NCI-H2081 treated with DMSO at 0.1 percent for 48 hours (cell line): ENCODE measurements at places on chromosomes 4 and X.

DNA sequence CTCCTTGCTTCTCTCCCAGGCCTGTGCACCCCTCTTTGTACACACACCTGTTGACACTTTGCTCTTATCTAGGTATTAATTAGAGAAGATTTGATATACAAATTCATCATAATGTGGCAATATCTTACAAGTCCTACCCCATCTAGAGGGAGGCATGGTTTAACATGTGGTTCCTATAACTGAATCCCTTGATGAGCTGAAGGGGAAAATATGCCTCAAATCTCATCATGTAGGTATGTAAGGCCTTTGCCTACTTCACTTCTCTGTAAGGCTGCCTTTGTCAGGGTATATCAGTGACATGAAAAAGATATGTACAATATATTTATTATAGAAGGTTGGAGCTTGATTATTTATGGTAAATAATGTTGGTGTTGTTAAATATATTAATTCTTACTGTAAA is 31.9 kb downstream of the HTR2C start:
- no peak for DNase-seq

- DNase-seq: no peak
Observed at GRCh38 chr4:153773236-153773690, 13.4 kb upstream of the RNF175 start.

GRCh38 chr4:76200771-76201231 is 12.8 kb downstream of the SCARB2 start:
- DNase-seq: no peak

DNA sequence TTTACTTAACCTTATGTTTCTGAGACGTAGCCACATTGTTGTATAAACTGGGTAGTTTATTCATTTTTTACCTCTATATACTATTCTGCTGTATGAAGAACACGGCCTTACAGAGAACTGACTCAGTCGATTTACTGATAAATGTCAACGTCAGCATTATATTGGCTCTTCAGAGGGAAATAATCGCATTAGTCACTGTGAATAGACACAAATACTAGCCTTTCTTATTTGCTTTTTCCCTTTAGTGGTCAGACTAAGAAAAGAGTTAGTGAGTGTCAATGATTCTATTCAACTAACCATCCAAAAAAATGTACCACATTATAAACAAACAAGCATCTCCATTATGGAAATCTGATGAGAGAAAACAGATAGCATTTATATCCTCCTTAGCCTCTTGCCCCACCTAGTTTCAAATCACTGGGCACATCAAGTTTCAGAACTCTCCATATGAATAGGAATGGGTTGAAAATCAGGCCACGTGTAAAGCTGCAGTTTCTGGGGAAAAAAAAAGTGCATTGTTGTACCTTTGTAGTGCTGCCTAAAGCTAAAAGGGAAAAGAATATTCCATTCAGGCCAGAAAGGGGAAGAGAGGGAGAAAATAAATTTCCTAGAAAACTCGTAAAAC is 146.7 kb upstream of the VCX3A start:
- DNase-seq: no peak

GRCh38 chr4:165839615-165840333 is 33.3 kb upstream of the TLL1 start:
- no peak for DNase-seq

GRCh38 chr4:37400241-37400881 is 155.8 kb downstream of the NWD2 start:
- no peak for DNase-seq

GRCh38 chr4:38084877-38085711 is 124.9 kb downstream of the PTTG2 start:
- DNase-seq: no peak

DNA sequence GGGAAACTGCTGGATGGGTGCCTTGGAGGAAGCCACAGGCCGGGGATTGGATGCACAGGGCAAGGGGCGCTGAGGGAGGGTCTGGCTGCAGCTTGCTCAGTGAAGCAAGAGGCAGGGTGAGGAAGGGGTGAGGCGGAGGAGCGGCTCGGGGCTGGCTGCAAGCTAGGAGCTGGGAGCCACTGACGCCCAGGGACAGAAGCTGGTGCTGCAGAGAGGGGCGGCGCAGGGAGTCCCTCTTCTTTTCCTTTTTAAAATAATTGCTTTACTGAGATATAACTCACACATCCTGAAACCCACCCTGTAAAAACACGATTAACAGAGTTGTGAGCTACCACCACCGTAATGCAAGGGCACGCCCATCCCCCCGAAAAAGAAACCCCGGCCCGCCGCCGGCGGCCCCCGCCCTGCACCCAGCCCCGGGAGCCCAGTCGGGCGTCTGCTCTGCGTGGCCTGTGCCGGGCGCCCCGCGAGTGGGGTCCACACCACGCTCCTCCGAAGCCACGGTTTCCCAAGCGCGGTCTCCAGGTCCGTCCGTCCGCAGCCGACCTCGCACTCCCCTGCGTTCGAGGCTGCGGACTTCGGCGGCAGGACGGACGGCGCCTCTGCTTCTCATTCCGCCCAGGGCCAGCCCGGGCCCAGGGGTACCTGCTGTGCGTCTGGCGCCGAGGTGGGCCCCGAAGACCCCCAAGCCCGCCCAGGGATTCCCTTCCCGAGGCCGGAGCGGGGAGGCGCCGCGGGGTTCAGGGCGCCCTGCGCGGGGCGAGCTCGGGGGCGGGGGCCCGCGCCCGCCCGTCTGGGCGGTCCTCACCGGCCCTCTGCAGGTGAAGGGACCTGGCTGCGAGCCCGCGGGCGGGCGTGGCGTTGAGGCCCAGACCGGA is 866 bp upstream of the UVSSA start:
- no peak for DNase-seq

GRCh38 chrX:24334461-24334860 is 20.6 kb upstream of the SUPT20HL2 start:
- no peak for DNase-seq

DNA sequence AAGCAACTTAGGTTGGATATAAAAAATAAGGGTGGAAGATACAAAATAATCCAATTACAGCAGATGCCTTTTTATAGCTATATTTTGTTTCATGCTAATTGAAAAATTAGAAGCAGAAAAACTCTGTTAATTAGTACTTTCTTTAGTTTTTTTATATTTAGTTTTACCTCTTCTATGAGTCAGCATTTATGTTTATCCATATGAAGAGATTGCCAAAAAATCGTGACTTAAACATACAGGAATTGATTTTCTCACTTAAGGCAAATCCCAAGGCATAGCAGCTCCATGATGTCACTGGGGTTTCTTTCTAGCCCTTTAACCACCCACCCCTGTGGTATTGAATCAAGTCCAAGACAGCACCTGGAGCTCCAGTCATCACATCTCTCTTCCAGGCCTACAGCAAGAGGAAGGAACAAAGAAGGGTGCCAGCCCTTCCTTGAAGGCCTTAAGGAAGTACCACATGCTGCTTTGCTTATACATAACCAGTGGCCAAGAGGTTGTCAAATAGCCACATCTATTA is 365.8 kb upstream of the TENM3 start:
- no peak for DNase-seq

DNA sequence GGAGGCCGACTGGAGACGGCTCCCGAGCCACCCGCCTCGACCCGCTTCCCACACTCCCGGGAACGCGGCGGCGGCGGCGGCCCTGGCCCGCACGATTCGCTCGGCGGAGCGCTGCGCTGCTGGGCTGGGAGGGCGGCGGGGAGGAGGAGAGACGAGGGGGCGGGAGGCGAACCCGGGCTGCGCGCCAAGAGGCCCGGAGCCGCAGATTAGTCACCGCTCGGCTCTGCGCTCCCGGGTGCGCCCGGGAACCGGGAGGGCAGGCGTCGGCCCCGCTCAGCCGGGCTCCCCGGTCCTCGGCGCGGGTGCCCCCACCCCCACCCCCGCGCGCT is 11.2 kb upstream of the BCOR start:
- no peak for DNase-seq

DNA sequence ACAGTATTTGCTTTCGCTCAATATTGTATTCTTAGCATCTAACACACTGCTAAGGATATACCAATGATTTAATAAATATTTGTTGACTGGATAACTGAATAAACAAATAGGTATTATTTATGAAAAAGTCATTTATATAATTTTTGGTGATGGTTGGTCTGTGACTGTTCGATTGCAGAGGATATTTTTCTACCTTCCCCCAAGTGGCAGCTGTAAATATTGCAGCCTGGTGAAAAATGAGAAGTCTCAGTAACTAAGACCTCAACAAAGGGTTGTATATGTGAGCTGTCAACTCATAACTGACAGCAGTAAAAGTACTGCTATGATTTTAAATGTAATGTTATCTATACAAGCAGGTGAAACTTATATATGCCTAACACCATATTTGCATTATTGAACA is 36.0 kb downstream of the HTR2C start:
- DNase-seq: no peak

- DNase-seq: no peak
Observed at GRCh38 chrX:39765327-39765726, 332.4 kb downstream of the BCOR start.

DNA sequence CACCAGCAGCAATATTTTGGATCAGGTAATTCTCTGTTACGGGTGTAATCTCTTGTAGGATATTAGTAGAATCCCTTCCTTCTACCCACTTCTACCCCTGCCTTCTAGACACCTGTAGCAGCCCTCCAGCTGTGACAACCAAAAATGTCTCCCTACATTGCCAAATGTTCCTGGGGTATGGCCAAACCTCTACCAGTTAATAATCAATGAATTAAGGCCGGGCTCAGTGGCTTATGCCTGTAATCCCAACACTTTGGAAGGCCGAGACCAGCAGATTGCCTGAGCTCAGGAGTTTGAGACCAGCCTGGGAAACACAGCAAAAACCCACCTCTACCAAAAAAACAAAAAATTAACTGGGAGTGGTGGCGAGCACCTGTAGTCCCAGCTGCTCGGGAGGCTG is 9.9 kb downstream of the MAML3 start:
- no peak for DNase-seq

DNA sequence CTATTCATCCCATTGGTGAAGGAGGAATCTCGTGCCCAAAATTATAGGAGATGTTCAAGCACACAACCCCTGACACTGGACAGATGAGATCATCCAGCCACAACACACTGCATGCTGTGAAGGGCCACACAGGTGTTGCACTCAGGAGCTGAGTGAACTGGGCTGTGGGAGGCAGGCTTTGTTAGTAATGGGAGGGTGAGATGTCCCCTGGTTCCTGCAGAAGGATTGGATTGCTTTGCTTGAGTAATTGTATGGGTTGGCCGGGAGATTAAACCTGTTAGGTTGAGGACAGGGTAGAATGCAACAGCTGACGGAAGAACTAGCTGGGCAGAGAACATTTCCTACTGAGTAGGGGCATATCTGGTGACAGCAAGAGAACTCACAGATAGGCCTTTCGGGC is 152.2 kb downstream of the TACR3 start:
- DNase-seq: no peak

DNA sequence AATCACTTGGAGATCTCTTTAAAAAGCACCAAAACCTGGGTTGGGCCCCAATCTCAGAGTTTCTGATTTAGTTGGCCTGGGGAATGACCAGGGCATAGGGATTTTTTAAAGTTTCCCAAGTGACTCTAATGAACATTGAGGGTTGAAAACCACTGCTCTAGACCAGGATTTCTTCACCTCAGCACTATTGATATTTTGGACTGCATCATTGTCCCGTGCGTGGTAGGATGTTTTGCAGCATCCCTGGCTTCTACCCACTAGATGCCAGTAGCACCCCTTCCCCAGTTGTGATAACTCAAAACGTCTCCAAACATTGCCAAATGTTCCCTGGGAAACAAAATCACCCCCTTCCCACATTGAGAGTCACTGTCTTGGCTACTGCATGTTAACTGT is 61.8 kb downstream of the ATXN3L start:
- DNase-seq: no peak

- DNase-seq: no peak
Observed at GRCh38 chr4:37667197-37668100, 18.7 kb downstream of the RELL1 start.

DNA sequence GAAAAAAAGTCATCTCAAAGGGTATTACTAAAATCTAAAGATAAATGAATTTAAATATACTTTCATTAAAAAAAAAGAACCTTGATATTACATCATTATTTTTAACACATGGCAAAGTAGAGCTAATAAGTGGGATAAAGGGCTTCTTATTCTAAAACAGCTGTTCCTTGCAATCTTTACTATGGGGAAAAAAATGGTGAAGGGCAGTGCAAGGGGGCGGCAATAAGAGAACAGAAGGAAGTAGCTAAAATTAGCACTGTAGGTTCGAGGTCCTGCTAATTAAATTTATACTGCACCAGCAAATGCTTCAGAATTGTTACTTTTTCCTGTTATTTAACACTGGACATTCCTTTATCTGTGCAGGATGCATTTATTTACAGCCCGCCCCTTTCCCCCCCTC is 89.4 kb upstream of the HPF1 start:
- DNase-seq: no peak

DNA sequence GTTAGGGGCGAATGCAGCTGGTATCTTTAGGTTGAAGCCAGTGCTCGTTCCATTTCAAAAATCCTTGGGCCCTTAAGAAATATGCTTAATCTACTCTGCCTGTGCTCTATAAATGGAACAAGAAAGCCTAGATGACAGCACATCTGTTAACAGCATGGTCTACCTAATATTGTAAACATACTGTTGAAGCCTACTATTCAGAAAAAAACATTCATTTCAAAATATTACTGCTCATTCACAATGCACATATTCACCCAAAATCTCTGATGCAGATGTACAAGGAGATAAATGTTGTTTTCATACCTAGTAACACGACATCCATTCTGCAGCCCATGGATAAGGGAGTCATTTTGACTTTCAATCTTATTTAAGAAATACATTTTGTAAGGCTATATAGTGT is 106.6 kb downstream of the TBC1D19 start:
- DNase-seq: no peak

DNA sequence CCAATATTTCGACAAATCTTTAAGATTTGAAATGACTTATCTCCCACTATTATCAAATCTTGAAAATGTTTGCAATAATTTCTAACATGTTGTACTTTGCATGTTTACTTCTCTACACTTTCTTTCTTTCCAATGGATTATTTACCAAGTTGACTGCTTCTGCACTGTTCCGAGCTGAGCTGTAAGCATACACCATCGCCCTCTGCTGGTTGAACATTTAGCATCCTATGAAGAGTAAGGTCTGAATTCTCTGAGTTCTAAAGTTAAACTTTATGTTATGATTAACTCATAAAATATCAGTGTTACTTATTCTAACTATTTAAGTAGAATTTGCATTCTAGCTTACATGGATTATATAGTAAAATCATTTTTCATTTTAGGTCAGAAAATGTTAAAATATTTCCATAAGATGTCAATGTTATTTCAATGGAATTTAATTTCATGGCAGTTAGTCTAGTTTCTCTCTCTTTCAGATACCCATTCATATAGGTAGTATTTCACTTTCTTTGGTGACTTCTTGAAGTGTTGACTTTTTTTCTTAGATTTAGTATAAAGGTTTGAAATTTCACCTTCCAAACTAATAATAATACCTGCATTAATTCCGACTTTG is 137.4 kb downstream of the DKK2 start:
- no peak for DNase-seq
